ENCODE measurements at places on chromosomes 2 and 18.

DNA sequence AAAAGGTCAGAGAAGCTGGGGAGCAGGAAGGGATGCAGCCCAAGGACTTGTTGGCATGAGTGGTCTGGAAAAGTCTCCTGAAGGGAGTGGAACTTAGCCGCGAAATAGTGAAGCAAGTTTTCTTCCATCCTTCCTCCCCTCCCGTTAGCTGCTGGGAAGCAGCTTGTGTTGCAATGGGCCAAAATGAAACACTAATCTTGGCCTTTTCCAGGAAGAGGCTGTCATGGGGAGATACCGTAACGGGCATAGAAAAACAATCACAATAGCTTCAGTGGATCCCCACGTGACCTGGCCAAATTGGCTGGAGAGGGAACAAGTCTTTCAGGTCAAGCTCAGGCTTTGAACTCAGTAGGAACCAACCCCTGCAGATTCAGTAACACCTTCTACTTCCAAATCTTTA is 49.3 kb downstream of the SEMA4F start:
- DNase-seq, result no peak

- DNase-seq, result no peak
Measured at GRCh38 chr2:73083886-73084800, 12.6 kb upstream of the SFXN5 start.

DNA sequence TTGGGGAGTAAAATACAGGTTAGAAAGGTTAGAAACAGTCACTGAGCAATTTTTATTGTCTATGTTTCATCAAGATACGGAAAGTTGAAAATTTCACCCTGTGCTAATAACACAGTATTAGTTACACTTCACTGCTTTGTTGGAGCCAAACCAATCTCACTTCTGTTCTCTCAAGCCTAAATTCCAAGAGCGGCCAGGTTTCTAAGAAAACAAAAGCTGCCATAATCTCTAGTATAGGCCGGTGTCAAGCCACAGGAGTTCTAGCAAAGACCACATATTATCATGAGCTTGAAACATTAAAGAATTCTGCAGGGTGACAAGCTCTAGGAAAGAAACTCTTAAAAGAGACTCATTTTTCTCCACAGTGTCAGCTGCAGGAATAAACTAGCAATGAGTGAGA is 128.7 kb downstream of the TXNL1 start:
- no peak for DNase-seq

GRCh38 chr18:69874058-69874457 is 73.6 kb downstream of the CD226 start:
- DNase-seq, result no peak

- no peak for DNase-seq
Measured at GRCh38 chr2:32222966-32223365, 41.7 kb downstream of the NLRC4 start.

GRCh38 chr2:141027221-141027620 is 1103.6 kb downstream of the LRP1B start:
- no peak for DNase-seq

DNA sequence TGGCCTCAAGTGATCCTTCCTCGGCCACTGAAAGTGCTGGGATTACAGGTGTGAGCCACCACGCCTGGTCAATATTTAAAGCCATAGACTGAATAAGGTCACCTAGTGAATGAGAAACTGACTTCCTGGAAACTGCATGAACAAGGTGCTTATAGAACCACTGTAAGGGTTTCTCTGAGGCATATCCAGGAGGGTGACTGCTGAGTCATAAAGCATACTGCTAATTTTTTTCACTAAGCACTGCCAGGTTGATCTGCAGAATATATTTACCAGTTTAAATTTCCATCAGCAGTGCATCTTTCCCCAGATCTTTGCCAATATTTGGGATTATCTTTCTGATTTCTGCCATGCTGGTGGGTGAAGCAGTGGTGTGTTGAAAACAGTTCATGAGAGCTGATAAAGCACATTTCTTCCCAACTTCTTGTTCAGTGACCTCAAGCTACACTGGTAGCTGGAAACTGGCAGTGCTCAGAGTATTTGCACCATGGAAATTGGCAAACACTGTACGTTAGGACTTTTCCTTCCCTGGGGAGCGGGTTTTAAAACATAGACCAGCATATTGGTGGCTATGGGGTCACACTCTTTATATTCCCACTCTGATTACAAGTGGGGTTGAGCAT is 4.2 kb upstream of the CLIP4 start:
- DNase-seq, result no peak

DNA sequence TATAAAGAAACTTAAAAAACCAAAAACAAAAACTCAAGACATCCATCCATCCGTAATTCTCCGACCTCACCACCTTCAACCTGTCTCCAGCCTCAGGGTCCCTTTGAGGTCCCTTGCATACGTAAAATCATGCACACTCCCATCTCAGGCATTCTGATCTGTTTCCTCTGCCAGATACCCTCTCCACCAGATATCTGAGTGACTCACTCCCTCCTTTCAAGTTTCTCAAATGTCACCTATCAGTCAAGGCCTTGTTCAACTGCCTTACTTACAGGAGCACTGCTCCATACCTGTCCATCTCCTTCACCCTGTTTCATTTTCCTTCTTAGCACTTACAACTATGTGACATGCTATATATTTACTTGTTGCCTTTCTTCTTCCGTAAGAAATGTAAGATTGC is 369.3 kb downstream of the NBAS start:
- no peak for DNase-seq

- no peak for DNase-seq
Measured at GRCh38 chr2:97849881-97850528, 136.6 kb downstream of the ZAP70 start.

DNA sequence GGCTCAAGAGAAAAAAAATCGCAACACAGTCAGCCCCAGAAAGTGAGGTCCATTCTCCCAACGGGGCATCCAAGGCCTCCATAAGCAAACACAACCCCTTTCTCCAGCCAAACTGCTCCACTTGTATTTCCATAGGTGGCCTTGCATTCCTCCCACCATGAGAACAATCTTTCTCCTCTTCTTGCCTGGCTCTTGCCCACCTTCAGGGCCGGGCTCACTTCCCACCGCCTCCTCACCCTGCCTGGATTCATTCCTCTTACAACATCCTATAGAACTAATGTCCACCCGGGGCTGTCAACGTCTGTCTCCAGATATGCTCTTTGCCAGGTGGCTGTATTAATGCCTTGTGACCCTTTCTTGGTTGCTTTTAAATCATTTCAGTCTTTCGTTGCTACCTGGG is 124.5 kb downstream of the SMAD7 start:
- DNase-seq, result no peak

- no peak for DNase-seq
Measured at GRCh38 chr2:86021396-86022378, 84.0 kb downstream of the POLR1A start.

DNA sequence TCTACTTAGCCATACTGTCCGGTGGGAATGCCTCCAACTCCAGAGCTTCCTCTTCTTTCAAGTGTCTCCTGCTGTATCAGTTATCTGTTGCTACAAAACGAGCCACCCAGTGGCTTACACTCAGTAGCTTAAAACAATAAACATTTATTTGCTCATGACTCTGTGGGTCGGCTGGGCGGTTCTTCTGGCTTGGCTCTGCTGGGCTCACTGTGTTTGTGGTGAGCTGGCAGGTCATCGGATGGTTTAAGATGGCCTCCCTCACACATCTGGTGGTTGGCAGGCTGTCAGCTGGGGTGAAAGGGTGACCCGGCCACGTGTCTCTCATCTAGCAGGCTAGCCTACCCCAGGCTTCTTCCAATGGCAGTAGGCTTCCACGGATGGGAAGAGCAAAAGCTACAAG is 122.4 kb upstream of the SLC1A4 start:
- DNase-seq, result no peak

- DNase-seq, result no peak
Measured at GRCh38 chr2:71129114-71129901, 721 bp downstream of the MCEE start.

GRCh38 chr2:195899226-195899625 is 169.4 kb downstream of the DNAH7 start:
- DNase-seq, result no peak

- DNase-seq, result no peak
Measured at GRCh38 chr2:178482437-178482836, 2.2 kb downstream of the PLEKHA3 start.

- no peak for DNase-seq
Measured at GRCh38 chr18:36718705-36719328, 110.0 kb downstream of the TPGS2 start.

- no peak for DNase-seq
Measured at GRCh38 chr2:157367704-157368103, 42.1 kb upstream of the ERMN start.

- DNase-seq, result no peak
Measured at GRCh38 chr18:11500153-11501122, 109.0 kb upstream of the SLC35G4 start.

GRCh38 chr2:239521518-239521815 is 120.6 kb upstream of the HDAC4 start:
- DNase-seq, result no peak

DNA sequence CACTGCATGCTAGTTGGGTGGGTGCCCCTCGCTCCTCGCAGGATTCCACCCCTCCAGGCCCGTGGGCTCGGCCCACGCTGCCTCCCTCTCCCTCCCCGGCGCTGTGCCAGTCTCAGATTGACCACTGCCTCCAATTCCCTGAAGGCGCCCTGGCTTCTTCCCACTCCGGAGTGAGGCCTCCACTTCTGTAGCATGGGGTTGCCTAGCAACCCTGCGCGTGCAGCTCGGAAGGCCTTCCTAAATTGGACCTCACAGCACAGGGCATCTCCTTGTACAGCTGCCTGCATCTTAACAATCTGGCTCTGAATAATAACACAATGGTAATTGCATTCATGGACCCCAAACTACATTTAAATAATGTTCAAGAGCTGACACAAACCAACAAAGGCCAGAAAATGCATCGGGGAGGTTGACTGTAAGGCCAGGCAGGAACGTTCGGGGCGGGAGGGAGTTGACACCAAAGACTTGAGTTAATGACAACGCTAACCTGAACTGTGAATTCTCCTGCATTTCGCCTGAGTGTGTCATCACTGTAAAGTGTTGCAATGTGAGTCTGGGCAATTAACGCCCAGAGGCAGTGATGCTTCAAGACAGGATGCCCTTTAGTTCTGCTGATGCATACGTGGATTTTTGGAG is 222.9 kb downstream of the ZBTB7C start:
- no peak for DNase-seq

DNA sequence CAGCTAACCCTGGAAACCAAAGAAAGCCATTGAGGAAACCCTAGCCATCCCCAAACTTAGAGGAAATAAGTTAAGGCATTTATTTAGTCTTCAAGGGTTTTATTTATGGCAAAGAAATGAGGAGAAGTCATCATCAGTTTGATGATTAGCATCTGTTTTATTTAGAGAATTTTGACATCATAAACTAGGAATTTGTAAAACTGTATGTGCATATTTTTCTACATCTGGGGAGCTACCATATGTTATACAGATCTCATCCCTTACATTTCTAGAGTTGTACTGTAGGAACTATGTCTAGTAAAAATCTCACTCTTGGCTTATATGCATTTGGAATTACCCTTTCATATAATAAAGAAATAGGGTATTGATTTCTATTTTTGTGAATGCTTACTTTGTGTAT is 48.7 kb downstream of the FMNL2 start:
- DNase-seq, result no peak

DNA sequence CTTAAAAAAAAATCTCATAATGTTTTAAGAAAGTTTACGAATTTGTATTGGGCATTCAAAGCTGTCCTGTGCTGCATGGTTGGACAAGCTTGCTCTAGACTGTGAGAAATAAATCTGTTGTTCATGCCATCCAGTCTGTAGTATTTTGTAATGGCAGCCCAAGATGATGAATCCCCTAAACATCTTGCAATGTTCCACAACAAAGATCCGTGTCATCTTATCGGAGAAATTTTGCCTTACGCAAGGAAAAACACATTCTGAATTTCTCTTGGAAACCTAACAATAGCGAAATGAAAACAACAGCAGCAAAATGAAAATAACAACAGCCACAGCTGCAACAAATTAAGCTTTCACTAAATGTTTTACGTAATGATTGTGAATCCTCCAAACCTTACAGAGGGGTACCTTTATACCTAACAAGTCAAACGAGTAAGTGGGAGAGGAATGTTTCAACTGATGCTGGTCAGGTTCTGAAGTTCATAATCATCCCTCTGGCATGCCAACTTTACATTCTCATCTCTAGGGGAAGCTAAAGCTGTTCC is 76.1 kb upstream of the RNU4ATAC start:
- no peak for DNase-seq

GRCh38 chr2:86826951-86827350 is 34.7 kb downstream of the CD8B start:
- DNase-seq, result no peak

DNA sequence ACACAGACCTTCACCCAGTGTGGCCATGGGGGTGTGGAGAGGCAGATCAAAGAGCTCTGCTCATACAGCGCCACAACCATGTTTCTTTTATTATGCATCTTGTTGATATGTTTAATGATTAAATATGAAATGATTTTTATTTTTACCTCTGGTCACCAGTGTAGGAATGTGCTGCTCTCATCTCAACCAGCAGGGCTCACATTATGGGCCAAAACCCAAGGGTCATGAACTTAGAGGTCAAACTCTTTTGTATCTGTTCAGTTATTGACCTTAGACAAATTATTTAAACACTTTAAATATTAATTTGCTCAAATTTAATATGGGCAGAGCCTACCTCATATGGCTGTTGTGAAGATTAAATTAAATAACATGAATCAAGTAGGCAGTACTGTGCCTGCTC is 386.2 kb downstream of the ALK start:
- no peak for DNase-seq

- DNase-seq, result no peak
Measured at GRCh38 chr2:137672989-137673552, 291.2 kb upstream of the HNMT start.

DNA sequence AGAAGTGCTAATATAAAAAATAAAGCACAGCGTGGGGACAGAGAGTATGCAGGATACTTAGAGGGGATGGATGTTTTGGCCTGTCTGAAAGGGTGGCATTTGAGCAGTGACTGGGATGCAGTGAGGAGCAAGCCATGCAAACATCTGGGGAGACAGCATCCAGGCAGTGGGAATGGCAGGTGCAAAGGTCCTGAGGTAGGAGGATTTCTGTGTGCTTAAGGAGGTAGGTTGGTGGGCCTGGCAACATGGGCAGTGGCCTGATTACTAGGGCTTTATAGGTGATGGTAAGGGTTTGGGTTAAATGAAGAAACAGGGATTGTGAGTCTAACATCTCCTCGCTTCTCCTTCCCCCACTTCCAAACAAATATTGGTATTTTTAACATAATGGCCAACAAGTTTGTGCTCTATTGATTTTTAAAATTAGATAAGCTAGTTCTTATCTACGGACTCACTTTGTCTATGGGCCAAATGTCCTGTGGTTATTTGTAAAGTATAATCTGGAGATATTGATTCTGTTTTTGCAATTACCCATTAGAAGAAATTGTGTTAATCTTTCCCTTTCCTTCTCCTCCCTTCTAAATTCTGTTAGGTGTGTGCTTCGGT is 2.4 kb downstream of the AOX1 start:
- no peak for DNase-seq

GRCh38 chr2:113077921-113078320 is 10.2 kb downstream of the IL1F10 start:
- DNase-seq, result no peak

Data from CD4-positive, alpha-beta T cell (primary cell).